Keratinocyte (primary cell): ENCODE measurements at places on chromosomes 1 and 21. TPM values are rescaled to one million over a fixed set of nuclear protein-coding genes. Genes with fewer than 3 reads are reported as not detected.

The SLFNL1 gene
- polyA plus RNA-seq, result 0.04 TPM in 1 of 3 replicates, not detected in the others

The ZFP69B gene
- 1.1 to 1.9 TPM (median 1.7 TPM) in 3 replicates for polyA plus RNA-seq

GRCh38 chr1:231563247-231563646 is 34.8 kb downstream of the TSNAX start:
- no peak for DNase-seq

DNA sequence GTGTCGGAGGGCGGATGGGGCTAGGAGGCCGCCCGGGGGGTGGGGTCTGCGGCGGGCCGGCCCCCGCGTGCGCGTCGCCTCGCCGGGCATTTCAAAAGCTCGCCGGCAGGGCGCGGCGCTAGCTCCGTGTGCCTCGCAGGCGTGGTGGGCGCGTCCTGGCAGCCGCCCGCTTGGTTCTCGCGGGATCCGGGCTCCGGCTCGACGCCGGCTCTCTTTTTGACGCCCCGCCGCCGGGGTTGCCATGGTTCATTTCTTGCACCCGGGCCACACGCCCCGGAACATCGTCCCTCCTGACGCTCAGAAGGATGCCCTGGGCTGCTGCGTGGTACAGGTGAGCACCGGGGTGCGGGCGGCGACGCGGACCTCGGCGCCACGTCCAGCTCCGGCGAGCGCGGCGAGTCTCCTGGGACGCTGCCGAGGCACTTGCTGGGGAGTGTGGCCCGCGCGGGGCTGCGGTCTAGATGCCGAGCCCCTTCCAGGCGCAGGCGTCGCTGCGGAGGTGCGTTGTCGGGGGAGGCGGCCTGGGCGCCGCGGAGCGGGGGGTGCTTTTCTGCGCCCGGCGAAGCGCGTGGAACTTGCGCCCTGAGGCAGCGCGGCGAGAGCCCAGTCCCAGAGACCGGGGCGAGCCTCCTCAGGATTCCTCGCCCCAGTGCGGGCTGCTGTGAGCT is at the start of gene ZYG11A:
Gene ZYG11A, plus strand, starts transcription at position 118 of the 668 bp plus-strand sequence. Its CDS starts 124 bp downstream, at position 242.
- no peak for DNase-seq

GRCh38 chr1:46153732-46154131 is 21.2 kb upstream of the TSPAN1 start:
- no peak for DNase-seq

- DNase-seq, result no peak
These were observed 165.4 kb downstream of the MRPL39 start for GRCh38 chr21:25441835-25442234.

DNA sequence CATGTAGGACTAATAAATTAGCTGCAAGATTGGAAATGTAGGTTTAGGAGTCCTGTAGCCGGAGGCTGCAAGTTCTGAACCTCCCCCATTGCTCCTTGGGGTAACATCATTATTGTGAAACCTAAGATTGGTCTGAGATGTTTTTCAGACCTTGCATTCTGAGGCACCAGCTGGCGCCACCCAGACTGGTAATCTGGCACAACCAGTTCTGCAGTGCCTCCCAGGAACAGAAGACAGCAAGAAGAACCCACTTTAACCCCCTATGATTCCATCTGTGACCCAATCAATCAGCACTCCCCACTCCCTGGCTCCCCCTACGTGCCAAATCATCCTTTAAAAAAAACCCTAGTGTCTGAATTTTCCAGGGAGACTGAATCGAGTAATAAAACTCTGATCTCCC is 11.6 kb upstream of the DNAJC6 start:
- DNase-seq, result no peak

- DNase-seq, result no peak
These were observed 66.3 kb downstream of the CACHD1 start for GRCh38 chr1:64535938-64536835.

DNA sequence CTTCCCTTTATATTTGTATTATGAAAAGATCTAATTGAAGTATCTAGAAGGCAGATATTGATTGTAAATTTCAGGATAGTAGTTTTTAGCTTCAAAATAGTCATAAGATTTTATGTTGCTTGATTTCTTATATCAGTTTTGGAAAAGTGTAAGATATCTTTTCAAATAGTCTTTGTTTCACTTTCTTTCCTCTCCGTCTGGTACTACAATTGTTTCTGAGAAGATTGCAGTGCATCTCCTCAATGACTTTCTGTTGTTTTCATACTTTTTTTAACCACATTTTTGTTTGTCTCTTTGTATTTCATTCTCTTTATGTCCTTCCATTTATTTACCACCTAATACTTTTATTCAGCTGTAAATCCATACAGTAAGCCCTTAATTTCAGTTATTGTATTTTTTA is 964.6 kb upstream of the B3GALT2 start:
- no peak for DNase-seq

DNA sequence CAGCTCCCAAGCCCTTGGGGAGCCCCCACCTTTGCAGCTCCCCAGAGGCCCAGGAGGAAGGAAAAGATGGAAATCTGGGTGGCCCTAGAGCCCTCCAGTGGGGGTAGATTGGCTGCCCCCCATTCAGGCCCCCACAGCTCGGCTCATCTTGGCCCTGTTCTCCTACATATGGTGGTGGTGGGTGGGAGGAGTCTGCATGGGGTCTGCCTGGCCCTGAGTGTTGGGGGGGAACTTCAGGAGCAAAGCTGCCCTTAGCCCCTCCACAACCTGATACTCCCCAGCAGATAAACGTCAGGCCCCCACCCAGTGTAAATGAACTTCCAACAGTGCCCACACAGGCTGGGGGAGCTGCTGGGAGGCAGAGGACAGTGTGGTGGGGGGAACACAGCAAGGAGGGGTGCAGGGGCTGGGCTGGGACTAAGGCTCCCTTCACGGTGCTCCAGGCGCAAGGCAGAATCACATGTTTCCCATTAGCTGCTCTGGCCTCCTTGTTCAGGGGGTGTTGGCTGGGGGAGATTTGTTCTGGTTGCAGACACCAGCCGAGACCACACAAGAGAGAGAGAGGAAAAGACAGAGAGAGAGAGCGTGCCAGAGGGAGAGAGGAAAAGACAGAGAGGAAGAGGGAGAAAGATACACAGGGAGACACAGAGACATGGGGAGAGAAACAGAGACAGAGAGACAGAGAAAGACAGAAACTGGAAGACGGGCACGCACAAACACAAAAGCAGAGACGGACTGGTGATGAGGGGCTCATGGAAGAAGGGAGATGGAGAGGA is 42.6 kb downstream of the AHDC1 start:
- no peak for DNase-seq

DNA sequence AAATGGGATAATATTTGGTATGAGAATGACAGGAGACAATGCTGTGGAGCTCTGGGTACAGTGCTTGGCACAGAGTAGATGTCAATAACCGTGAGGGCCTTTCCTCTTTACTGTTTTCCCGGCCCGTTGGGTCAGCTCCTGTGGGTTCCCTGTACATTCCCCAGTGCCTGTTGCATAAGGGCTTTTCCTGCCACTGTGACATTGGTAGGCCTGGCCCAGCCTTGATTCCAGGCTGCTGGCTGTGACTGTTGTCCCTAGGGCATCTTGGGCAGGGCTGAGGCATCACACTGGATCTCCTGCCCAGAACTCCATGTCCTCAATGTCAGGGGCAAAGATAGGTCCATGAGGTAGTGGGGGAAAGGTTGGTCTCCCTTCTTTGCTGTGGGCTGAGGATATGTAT is 25.8 kb upstream of the MYCL start:
- DNase-seq, result no peak

GRCh38 chr21:44792702-44793591 is 8.7 kb downstream of the UBE2G2 start:
- no peak for DNase-seq

- no peak for DNase-seq
These were observed 78.5 kb upstream of the CAMK1G start for GRCh38 chr1:209505044-209505443.

GRCh38 chr1:111756124-111756513 is 418 bp downstream of the DDX20 start:
- DNase-seq, result no peak

GRCh38 chr1:230858918-230859729 is 9.2 kb downstream of the C1orf198 start:
- no peak for DNase-seq

- DNase-seq, result no peak
These were observed 157.0 kb upstream of the CACNA1E start for GRCh38 chr1:181326348-181326747.

DNA sequence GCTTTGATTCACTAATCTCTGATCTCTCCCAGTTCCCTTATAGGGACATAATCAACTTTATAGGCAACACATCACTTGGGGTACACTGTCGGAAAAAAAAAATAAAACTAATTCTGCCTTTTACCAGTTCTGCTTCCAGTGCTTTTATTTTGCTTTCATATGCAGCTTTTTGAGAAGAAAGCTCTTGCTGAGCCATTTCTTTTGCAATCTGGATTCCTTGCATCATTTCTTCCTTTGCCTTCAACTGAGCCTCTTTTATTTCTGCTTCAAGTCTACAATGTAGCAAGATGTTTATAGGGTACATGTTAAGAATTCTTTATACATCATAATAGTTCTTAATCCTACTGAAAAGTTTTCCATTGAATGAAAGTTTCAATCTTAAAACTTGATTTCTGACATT is 30.6 kb downstream of the KIF14 start:
- DNase-seq, result no peak

GRCh38 chr1:154419620-154420571 is 14.8 kb downstream of the IL6R start:
- no peak for DNase-seq
